Stimulated activated CD4-positive, alpha-beta T cell treated with anti-CD3 and anti-CD28 coated beads, TNF-alpha, amount 100 ng/mL, for 1 hour (primary cell): ENCODE measurements at places on chromosomes 3 and 15.

DNA sequence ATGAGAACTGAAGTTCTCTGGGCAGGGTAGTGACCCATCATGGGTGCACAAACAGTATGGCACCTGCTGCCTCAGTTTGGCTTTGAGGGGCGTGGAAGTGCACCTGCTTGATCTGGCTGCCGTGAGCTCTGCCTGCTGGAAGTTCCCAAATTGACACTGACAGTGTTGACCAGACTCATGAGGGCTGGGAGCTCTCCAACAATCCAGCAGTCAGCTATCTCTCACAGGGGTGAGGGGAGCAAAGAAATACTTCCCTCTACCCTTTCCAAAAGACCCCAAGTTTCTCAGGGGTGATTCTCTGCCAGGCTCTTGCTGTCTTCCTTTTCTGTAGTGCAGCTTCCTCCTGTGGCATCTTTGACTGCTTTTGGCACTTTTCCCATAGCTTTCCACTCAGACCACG, 49.4 kb upstream of the ROBO1 start:
- DNase-seq = no peak

- DNase-seq = no peak
Measured at GRCh38 chr15:57384816-57385215, 8.5 kb downstream of the CGNL1 start.

GRCh38 chr3:178320456-178321351, 215.5 kb upstream of the KCNMB2 start:
- no peak for DNase-seq

DNA sequence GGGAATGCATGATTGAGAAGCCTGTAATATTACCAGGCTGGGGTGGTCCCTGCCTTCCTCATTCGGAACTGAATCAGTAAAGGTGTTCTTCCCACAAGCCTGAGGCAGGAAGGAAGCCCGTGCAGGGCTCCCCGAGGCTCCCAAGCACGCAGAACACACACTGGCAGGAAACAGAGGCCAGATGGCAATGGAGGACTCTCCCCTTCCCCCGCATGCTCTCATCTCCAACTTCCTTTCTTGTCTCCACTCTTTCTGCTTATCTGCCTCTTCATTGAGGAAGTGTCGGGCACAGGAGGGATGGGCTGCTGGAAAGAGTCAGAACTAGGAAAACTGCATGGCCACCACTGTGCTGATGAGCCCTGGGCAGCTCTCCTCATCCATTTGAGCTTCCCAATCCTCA, 123.5 kb downstream of the NUP210 start:
- no peak for DNase-seq

- no peak for DNase-seq
Measured at GRCh38 chr15:68360721-68361120, 71.2 kb downstream of the ITGA11 start.

- no peak for DNase-seq
Measured at GRCh38 chr3:170531657-170532335, 54.1 kb downstream of the SLC7A14 start.

GRCh38 chr15:99967841-99968371, 234.7 kb upstream of the LYSMD4 start:
- DNase-seq = no peak

DNA sequence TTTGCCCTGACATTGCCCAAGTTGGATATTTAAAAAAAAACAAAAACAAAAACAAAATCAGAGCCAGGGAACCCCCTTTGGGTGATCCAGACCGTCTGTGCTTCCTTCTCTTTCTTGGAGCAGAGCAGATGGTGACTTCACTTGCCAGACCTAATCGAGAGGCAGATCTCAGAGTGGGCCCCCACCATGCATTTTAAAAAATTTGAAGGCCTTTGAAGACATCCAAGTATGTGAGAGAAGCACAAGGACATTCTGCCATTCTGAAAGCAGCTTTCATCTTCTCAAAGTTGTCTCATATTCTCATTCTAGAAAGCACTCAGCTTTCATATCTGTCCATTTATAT, 93.3 kb downstream of the SV2B start:
- no peak for DNase-seq

DNA sequence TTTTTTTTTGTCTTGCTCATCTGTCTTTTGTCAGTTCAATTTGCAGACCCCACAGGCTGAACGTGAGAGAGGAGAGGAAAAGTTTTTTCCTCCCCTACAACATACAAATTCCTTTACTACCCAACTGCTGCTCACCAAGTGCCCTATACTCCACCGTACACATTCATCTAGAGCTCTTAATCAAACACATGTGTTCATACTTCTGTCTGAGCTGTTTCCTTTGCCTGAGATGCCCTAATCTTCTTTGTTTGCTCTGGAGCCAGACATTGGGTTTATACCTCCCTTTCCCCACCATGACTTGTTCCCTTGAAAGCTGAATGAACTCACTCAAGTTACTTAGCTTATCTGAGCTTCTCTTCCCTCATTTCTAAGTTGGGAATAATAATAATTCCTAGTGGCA, 122.7 kb upstream of the RASGRP1 start:
- no peak for DNase-seq

GRCh38 chr15:60009124-60009960, 5.2 kb downstream of the FOXB1 start:
- no peak for DNase-seq
